ENCODE measurements at places on chromosomes 5 and 9. TPM values are rescaled to one million over a fixed set of nuclear protein-coding genes. Genes with fewer than 3 reads are reported as not detected.

FBP2 gene
- not detected for total RNA-seq

DELE1 gene
- total RNA-seq, result 97.1 TPM

ACOT12 gene
- total RNA-seq, result not detected

LRRC14B gene
- not detected for total RNA-seq

DNA sequence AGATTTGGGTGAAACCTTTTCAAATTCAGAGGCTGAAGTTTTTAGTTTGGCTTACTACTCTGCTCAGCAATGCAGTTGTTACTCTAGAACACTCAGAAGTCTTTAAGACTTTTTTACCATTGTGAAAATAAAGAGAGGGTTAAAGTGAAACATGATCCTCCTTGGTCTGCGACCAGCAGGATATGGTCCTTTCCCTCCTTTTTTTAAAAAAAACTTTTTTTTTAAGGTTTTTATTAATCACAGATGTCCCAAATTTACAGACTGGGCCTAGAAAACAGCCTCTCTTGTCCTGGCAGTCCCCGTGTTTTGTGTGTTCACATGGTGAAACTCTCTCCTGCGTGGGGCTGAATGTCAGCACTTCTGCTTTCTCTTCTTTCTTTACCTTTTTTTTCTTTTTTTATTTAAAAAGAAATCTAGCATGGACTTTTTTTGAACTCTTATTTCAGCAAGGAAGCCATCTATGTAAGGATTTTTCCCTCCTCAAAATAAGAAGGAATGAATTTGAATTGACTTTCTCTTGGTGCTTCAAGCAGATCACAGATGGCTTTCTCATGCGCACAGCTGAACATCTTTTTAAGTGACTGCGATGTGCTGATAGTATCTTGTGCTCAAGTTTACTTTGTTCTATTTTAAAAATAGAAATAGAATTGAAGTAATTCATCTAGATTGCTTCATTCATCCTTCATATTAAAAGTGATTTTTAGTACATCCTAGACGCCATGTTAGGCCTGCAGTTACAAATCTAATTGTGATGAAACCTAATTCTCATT lies 128.7 kb upstream of the OTULINL start:
- no peak for DNase-seq

DNA sequence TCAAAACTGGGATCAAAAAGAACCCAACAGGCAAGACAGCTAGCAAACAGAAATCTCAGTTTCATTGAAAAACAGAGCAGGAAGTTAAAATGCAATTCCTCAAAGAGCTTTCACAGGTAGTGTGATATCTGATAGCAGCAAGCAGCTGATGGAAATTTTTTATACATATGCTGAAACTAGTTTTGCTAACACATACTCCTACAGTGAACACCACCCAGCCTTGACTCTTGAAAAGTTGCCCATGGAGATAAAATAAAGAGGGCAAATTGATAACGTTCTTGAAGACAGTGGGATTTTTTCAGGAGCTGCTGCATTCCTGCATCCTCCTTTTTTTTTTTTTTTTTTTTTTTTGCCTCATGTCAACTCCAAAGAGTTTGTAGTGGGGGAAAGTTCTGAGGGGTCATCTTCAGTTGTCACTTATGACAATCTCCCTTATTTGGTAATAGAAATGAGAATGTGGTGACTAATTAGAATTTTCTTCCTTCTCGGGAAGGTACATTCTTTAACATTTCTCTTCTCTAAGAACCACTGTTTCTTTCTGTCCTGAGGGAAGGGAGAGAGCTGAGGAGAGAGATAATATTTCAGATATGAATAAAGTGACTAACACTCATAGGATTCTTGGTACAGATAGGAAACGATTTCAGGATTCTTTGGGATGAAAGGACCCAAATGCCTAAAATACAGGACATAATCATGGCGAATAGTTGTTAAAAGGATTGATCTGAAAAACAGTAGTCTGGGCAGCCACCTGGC lies 24.6 kb downstream of the SH3RF2 start:
- DNase-seq, result no peak

- no peak for DNase-seq
These were observed 12.1 kb upstream of the SLC2A8 start for GRCh38 chr9:127384901-127385300.

- no peak for DNase-seq
These were observed 72.7 kb downstream of the ZFAND5 start for GRCh38 chr9:72292256-72292682.

Data from naive thymus-derived CD8-positive, alpha-beta T cell (primary cell).